Dermis blood vessel endothelial cell (primary cell): ENCODE measurements at places on chromosomes 3 and 15. TPM values are rescaled to one million over a fixed set of nuclear protein-coding genes. Genes with fewer than 3 reads are reported as not detected.

- DNase-seq: peak; percentile 28
Measured at GRCh38 chr15:40282869-40283614, at the start of gene ANKRD63. Gene ANKRD63 (minus strand): TSS chr15:40283064. CDS start chr15:40282586, 478 bp downstream.

DNA sequence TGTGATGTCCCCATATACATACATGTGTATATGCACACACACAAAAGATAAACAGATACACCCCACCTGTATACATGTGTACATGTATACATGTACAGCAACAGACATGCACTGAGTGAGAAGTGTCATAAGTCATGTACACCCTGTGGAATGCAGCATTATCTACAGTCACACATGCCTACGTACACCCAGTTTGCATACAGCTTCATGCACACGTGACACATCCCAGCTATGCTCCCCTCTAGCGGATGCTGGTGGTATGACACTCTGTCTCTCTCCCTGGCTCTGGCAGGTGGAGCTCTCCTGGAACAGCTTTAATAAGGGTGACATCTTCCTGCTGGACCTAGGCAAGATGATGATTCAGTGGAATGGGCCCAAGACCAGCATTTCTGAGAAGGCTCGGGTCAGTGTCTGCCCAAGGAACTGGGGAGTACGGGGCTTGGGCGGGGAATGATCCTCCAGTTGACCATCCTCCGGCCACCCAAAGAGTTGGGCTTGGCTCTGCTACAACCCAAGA, 6.3 kb downstream of the VILL start:
- DNase-seq: peak; percentile 93

DNA sequence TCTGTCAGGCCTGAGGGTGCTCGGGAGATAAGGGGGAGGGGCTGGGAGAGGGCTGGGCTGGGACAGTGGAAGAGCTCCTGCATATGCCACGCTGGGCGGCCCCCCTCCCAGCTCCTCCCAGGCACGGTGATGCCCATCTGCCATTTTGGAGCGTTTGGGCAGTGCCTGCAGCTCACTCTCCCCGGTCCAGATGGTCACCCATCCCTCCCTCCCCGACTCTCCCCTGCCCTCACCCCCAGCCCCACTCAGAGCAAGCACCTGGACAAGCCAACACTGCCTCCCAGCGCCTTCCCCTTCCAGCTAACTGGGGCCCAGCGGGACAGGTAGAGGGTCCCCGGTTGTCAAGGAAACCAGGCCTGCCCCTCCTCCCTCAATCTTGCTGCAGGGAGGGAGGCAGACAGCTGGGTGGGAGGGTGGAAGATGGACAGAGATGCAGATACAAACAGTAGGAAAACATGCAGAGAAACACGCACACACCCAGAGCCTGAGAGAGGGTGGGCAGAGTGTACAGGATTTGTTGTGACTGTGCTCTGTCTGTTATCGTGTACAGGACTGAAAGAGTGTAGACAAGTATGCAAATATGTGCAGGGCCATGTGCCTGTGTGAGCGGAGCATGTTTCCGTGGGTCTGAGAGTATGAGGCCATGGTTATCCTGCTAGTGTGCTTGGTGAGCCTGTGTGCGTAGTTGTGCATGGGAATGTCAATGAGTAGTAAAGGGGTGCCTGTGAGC, 17.5 kb upstream of the CORO2B start:
- no peak for DNase-seq

DNA sequence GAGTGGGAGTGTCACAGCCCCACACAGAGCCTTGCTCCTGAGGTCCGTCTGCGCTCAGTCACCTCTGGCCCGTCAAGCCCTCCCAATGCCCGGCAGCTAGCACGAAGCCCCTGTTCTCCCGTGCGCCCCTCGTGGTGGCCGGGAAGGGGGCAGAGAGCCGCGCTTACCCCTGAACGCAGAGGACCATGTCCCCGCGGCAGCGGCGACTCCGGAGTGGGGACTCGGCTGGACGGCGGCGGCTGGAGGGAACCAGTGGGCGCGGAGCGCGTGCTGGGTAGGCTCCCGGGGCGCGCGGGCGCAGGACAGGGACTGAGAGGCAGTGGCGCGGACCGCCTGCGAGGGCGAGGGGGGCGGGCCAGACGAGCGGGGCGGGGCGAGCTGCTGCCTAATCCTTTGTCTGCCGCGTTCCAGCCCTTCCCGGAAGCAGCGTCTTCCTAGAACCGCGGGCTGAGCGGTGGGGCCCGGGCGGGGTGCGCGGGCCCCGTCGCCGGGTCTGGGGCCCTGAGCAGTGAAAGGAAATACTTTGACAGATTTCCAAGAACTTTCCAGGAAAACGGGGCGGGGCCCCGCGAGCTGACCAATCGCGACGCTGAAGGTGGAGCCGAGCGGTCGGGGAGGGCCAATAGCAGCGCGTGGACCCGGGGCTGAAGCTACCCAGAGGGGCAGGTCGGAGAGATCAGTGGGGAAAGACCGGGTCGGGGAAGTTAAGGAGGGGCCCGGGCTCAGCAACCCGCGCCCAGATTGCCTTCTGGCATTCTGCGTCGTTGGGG, at the start of gene CISH:
Gene CISH (minus strand): TSS at position 311 of the 770 bp plus-strand sequence. CDS start 124 bp downstream, at position 187.
- peak; percentile 93 for DNase-seq

- peak; percentile 5 for DNase-seq
Measured at GRCh38 chr3:143035466-143036211, 34.3 kb downstream of the U2SURP start.

- DNase-seq: peak; percentile 66
Measured at GRCh38 chr3:188037195-188037718, 116.7 kb upstream of the LPP start.

DNA sequence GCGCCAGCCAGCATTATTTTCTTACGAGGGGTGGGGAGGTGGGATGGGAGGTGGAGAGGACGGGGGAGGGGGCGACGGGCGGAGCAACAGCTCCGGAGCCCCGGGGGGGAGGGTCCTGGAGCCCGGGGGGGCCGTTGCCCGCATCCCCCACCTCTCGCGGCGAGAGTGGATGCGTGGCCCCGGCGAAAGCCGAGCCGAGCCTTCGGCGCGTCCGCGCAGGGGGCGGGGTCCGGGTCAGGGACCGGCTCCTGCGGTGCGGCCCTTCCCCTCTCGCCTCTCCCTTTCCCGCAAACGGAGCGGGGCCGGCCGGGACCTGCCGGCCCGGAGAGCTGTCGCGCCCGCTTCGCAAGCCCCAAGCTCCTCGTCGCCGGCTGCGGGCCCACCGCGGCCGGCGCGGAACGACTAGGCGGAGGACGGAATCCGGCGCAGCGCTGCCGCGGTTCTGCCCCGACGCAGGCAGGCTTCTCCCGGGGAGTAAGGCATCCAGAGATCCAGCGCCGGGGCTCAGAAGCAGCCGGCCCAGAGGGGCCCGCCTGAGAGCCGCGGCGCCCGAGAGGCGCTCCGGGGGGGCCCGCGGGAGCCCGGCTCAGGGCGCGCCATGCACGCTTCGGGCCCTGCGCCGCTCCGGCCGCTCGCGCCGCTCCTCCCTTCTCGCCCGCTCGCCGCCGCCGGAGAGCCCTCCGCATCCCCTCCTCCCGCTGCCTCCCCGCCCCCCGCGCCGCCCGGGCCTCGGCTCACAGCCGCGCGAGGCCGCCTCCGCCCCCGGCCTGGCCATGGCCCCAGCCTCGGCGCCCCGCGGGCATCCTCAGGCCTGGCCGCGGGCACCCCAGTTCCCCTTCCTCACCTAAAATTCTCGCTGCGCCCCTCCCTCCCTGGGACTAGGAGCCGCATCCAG, 459 bp upstream of the ADCY5 start:
- DNase-seq: peak; percentile 25

DNA sequence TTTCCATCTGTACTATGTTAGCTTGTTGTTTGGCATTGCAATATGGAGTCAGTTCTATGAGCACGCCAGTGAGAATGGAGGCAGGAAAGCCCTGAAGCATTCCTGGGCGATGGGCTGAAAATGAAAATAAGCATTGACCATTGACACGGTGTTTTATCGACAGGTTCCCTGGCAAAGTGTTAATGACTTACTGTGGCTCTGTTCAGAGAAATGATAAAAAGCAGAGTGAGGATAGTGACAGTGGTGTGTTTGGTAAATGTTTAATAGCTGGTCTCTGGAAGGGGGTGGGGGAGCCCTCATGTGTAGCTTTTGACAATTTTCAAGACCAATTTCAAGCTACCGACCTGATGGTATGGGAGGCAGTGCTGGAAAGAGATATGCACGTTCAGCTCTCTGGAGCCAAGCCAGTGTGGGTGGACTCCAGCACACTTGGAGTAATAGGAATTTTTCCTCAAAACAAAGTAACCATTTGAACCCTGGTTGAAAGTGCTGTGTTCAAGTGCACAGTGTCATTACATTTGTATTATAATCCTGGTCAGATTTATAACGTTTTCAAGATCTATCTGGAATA, 341.7 kb upstream of the ROBO2 start:
- DNase-seq: no peak

The TGM5 gene
- total RNA-seq: not detected in 2 replicates

The DAZL gene
- not detected in 2 replicates for total RNA-seq

The KBTBD12 gene
- under 0.01 TPM in 1 of 2 replicates, not detected in the other for total RNA-seq

The LRRC15 gene
- total RNA-seq: 0.28 and 0.51 TPM in 2 replicates

The LRRC3B gene
- not detected in 2 replicates for total RNA-seq

The RBM6 gene
- total RNA-seq: 34.4 and 60.4 TPM in 2 replicates

The CYP1A2 gene
- not detected in 2 replicates for total RNA-seq
